HAP-1 (cell line): ENCODE measurements at places on chromosomes 13 and 19.
A peak's percentile ranks its signal among the peaks of the same experiment; 100 is the strongest.

GRCh38 chr13:100694722-100695508, 20.3 kb upstream of the TMTC4 start:
- DNase-seq: peak; percentile 72

DNA sequence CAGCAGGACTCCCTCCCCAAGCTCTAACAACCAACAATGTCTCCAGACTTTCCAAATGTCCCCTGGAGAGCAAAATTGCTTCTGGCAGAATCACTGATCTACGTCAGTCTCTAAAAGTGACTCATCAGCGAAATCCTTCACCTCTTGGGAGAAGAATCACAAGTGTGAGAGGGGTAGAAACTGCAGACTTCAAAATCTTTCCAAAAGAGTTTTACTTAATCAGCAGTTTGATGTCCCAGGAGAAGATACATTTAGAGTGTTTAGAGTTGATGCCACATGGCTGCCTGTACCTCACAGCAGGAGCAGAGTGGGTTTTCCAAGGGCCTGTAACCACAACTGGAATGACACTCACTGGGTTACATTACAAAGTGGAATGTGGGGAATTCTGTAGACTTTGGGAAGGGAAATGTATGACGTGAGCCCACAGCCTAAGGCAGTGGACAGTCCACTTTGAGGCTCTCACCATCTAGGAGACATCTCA, 6.2 kb upstream of the CEACAM5 start:
- no peak for DNase-seq

GRCh38 chr19:15421136-15421695, 2.4 kb upstream of the AKAP8L start:
- DNase-seq: no peak

DNA sequence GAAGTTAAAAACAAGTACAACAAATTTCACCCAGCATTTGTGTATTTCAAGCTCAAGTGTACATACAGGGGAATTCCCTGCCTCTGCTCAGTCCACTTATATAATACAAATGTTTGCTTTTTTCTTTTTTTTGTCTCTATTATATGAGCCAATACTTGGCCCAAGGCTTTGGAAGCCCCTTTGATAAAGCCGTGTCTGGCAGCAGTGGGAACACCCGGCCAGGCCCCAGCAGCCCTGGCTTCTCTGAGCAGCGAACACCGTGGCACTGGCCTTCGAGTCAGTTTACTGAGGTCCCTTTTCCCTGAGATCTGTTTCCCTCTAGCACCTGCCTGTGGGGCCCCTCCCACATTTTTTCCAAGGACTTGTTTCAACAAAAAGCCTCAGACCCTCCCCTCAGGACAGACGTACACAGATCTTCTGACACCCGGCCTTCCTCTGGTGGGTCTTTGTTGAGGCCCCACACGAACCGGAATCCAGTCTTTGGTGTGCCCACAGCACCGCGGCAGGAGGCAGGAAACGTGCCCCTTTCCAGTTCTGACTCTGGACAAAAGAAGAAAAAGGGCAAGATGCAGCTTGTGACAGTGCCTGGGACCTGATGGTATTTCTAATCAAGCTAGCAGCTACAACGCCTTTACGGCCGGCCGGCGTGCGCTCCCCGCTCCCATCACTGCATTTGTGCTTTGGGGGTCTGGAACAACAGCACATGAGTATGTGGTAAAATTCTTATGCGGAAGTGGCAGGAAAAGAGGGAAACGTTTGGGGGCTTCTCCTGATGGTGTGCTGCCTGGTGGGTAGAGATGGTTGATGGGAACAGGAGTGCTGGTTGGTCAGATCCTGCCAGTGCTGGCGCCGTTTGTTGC, 13.8 kb downstream of the SIPA1L3 start:
- DNase-seq: no peak

DNA sequence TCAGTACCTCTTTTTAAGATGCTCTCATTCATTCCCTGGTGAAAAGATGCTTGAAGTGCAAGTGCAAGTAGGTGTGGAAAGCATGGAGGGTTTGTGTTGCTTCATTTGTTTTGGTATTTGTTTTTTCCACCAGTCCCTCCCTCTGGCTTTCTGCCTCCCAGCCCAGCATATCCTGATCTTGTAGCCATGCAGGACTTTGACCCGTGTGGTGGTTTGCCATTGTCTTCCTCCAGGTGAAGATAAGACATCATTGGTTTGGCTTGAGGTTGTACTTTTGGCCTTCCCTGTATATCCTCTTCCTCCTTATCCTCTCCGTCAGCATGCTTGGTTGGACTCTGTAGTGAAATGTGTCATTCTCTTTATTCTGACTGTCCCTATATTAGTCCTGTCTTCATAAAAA, 9.1 kb downstream of the SPINT2 start:
- no peak for DNase-seq

DNA sequence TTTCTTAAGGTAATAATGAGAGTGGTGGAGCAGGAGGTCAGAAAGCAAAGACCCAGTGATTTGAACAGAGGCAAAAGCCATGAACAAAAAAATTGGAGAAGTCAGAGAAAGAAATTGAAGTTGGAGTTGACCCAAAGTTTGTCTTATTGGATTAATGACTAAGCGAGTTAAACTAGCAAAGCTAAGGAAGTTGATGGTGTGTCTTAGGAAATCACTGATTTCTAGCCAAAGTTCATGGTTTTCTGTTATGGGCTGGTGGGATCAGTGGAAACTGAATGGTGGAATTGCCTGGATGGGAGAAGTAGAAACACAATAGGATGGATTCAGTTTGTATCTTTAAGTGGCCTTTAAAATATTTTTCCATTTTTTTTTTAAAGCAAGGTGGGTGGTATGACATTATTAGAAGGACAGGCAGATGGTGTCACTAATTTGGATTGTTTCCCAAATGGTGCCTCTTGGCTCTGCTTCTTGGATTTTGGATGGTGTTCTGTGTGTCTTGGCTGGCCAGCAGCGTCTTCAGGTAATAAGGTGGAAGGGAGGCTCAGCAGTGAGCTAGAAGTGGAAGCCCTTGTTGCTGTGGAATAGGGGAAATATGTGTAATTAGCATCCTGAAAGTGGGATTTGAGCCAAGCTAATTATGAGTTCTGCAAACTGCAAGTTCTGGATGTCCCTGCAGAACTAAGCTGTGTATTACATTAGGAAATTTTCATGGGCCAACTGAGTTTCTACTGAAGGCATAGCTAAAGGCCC, 302.9 kb downstream of the LMO7 start:
- no peak for DNase-seq

GRCh38 chr13:113928685-113929627, 44.9 kb downstream of the C13orf46 start:
- DNase-seq: no peak

DNA sequence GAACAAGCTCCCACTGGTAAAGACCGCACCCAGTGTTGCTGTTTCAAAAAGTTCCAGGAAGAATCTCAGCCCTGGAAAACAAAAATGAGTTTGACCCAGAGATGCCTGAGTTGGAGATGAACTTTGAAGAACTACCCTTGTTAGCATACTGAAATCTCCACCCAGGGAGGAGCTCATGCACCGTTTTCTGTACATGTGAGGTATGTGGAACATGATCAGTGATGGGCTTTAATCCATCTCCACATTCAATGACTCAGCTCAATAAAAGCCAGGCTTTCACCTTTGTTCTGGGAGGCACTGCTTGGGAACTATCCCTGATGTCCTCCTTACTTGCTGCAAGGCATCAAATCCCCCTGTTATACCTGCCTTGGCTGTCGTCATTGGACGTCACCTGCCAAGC, 279.9 kb downstream of the UQCRFS1 start:
- no peak for DNase-seq

DNA sequence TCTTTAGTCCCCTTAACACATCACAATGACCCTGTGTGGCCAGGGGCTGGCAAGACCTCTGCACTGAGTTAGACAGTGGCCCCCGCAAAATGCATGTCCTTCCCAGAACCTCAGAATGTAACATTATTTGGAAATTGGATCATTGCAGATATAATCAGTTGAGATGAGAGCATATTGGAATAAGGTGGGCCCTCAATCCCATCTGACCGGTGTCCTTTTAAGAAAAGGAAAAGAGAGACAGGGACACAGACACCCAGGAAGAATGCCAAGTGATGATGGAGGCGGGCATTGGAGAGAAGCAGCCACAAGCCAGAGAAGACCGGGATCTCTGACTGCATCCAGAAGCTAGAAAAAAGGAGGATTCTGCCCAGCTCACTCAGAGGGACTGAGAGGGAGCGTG, 1.8 kb downstream of the FAM187B start:
- DNase-seq: no peak

DNA sequence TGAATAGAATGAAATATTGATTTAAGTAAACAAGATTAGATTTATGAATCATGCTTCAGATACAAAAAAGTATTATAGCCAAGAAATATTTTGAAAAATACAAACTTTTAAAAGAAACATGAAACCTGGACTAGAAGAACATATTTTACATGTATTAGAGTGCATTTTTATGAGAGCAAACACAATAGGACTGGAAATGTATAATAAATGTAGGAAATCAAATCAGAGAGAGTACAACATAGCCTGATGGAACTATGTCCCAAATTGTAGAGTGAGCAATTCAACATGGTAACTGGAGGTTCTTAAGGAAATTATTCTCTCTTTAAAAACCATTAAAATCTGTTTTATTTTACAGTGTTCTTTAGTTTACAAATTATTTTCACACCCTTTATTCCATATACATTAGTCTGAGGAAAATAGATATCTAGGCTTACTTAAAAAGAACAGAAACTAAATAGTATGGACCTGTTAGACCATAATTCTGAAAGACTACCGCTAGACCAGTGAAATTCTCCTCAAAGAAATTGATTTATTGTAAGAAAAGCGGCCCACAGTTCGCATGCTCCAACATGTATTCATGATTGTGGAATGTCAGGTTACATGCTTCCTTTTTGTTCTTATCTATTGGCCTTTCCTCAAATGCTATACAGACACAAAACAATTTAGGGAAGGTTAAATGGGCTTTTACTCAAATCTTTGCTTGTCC, 1526.5 kb upstream of the SLC10A2 start:
- DNase-seq: no peak

GRCh38 chr19:35311901-35312665, 16.9 kb upstream of the CD22 start:
- DNase-seq: no peak

DNA sequence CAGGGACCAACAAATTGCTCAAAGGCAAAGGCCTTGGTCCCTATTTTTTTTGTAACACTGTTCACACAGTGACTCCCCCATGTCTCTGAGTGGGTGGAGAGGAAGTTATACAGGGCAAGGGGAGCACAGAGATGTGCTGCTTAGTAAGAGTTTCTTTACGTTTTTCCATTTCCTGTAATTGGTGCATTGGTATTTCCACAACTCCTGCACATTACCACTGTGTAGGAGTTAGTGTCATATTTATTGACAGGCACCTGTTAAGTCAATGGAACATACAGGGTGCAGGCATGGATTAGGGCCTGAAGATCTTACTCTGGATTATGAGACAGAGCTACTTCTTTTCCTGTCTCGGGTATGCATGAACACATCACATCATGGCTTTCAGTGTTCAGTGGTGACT, 45.2 kb downstream of the SOX21 start:
- DNase-seq: no peak

- DNase-seq: no peak
Measured at GRCh38 chr19:6473647-6474046, 7.9 kb downstream of the DENND1C start.

- DNase-seq: no peak
Measured at GRCh38 chr13:72097568-72097967, 230.6 kb upstream of the DACH1 start.

DNA sequence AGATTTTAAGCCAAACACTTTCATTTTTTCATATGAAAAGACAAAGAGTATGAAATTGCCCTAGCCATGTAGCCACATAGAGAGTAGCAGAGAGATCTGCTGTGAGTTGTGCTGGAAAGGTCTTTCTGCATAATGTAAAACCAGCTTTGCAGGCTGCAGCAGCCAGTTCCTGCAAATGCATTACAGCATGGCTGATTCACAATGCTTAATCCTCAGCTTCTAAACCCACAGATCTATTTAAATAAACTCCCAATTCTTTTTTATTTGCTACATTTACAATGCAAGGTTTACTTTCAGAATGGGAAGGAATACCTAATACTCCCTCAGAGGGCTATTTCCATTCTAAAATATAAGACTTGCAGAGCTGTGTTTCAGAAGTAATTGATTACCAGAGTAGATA, 185.6 kb upstream of the STARD13 start:
- peak; percentile 68 for DNase-seq

DNA sequence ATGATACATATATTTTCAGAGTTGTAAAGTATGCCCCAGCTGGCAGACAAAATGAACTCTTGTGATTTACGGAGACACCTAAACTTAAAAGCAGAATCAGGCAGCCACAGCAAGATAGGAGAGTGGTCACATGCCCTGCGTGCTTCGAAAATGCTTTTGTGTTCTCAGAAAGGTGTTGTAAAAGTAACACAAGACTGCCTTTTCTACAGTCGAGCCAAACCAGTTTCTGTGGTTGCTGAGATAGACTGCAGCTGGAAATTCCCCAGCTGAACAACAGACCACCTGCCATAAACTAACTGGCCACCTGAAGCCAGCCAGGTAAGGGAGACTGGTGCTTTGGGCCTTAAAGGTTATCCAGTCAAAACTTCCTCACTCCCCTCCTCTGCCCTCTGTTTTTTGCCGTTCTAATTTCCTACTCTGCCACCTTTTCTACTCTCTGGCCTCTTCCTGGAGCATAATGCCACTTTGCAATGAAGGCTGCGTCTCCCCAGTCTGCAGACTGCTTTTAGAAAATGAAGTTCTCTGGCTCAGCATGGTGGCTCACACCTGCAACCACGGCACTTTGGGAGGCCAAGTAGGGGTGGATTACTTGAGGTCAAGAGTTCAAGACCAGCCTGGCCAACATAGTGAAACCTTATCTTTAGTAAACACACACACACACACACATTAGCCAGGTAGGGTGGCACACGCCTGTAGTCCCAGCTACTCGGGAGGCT, 381.2 kb upstream of the SLITRK1 start:
- DNase-seq: no peak

- DNase-seq: no peak
Measured at GRCh38 chr19:932648-933552, 7.1 kb downstream of the ARID3A start.

DNA sequence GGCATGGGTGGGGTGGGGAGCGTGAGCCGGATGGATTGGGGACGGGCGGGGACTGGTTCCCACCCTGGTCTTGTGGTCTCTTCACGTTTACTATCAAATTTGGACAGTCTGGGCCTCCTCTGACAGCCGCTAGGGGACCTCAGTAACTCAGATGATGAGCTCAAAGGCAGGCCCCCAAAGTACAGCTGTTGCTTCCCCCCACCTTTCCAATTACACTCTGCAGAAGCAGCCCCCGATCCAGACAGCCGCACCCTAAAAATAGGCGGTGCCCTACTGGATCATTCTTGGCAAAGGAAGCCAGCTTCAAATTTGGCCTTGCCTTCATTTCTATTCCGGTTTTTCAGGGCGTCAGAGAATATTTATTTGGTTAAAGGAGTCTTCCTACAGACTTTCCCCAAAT, 1.9 kb upstream of the FOXO1 start:
- peak; percentile 59 for DNase-seq
